ENCODE measurements at places on chromosomes 6 and 20.
A peak's percentile ranks its signal among the peaks of the same experiment; 100 is the strongest.

- DNase-seq: no peak
Observed at GRCh38 chr6:106113256-106113959, 27.3 kb downstream of the PRDM1 start.

- DNase-seq: no peak
Observed at GRCh38 chr6:137025786-137026730, 18.7 kb downstream of the IL20RA start.

DNA sequence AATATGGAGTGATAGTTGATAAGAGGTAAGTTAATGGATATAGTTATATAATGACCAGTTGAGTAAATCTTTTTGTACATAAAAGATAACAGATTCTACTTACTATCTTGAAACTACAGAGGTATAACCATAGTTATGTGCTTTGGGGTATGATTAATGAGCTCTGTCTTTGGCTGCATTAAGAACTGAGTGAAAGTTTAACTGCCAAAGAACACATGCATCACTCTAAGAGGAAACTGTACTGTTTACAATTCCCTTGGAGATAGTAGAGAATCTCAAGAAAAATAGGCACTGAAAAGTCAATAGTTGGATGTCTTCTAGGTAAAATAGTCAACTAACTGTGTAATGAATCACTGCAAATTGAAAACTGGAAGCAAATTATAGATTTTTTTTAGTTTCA is 1129.5 kb downstream of the EPHA7 start:
- DNase-seq: no peak

GRCh38 chr20:51597389-51598231 is 55.1 kb upstream of the NFATC2 start:
- DNase-seq: no peak

DNA sequence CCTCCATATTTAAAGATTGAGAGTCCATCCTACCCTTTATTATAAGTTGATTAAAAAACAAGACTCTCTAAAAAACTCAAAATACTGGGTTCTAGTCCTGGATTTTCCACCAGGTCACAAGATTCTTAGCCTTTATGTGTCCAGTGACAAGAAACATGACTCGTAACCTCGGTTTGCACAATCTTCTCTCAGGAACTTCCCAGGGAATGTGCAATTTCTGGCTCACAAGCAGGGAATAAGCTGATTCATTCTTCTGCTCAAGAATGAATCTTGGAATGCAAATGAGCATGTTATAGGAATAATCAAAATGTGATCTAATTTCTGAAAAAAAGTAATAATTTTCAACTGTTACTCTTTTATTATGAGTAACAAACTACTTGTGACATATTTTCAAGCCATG is 45.1 kb downstream of the OGFRL1 start:
- DNase-seq: peak; percentile 88

DNA sequence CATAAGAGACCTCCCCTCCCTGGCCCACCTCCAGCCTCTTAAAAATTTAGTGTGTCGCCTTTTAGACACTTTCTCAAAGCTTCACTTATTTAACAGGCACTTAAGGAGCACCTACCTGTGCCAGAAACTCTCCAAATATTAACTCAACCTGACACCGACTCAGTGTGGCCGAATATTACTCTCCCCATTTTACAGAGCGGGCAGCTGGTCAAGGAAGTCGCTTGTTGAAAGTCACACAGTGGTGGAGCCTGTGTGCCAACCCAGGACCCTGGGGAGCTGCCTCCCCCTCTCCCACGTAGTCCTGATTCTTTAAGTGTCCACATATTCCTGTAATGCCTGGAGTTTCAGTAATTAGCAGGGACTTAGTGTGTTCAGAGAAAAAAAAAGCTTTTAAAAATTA is 1.0 kb upstream of the PMEPA1 start:
- DNase-seq: no peak

Data from foreskin fibroblast (primary cell).